ENCODE measurements at places on chromosomes 1 and 21. TPM values are rescaled to one million over a fixed set of nuclear protein-coding genes. Genes with fewer than 3 reads are reported as not detected.

DNA sequence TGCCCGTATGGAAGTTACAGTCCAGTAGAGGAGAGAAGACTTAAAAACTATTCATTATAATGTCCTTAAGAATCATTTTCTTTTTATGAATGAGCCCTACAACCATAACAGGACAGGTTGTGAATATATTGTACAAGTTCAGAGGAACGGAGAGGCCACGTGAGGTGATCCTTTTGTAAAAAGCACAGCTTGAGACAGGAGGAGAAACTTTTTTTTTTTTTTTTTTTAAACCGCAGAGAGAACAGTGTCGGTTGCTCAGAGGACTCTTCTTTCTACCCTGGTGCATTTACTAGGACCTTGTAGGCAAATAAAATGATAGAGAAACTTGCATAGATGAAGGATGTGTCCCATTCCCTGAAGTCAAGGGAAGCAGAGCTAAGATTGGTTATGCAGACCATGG, 32.1 kb downstream of the DYRK1A start:
- DNase-seq, result no peak

The HFM1 gene
- not detected for total RNA-seq

The HEYL gene
- 1.3 TPM for total RNA-seq

DNA sequence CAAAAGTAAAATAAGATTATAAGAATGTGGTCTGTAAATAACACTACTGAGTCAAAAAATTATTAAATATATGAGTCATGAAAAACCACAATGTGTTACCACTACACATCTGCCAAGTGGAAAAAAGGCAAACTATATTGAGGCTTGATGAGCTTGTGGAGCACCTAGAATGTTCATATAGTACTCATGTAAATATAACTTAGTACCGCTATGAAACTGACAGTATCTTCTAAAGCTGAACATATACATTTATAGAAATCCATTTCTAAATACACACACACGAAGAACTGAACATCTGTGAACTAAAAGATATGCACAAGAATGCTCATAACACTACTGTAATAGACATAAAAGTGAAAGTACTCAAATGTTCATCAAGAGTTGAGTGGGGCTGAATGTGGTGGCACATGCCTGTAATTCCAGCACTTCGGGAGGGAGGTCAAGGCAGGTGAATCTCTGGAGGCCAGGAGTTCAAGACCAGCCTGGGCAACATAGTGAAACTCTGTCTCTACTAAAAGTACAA, 18.5 kb upstream of the GBP3 start:
- no peak for DNase-seq

The LCE1A gene
- total RNA-seq, result 502 TPM

All from suprapubic skin (tissue), 4 donors.